RPMI7951 (cell line): ENCODE measurements at places on chromosomes 4 and X.

- no peak for DNase-seq
These were observed 99.3 kb downstream of the TEX11 start for GRCh38 chrX:70808942-70809940.

GRCh38 chr4:125639182-125639621, 324.4 kb downstream of the FAT4 start:
- peak; percentile 1 for DNase-seq

- peak; percentile 19 for DNase-seq
These were observed 56.3 kb downstream of the ZAR1 start for GRCh38 chr4:48546336-48546735.

DNA sequence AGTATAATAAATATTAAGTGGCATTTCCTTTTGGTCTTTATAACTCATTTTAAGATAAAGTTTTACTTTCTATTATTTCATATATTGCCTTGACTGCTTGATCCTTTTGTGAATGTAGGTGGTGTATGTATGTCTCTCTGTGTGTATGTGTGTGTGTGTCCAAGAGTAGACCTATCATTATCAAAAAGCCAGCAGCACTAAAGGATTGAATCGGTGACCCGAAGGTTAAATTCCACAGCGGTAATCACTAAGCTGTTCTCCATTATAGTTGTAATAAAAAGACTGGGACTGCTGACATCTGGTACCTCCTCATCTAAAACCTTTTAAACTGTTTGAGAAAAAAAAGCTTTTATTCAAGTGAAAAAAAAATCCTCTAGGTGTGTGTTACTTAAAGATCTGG, 1014.8 kb downstream of the PCDH7 start:
- no peak for DNase-seq

DNA sequence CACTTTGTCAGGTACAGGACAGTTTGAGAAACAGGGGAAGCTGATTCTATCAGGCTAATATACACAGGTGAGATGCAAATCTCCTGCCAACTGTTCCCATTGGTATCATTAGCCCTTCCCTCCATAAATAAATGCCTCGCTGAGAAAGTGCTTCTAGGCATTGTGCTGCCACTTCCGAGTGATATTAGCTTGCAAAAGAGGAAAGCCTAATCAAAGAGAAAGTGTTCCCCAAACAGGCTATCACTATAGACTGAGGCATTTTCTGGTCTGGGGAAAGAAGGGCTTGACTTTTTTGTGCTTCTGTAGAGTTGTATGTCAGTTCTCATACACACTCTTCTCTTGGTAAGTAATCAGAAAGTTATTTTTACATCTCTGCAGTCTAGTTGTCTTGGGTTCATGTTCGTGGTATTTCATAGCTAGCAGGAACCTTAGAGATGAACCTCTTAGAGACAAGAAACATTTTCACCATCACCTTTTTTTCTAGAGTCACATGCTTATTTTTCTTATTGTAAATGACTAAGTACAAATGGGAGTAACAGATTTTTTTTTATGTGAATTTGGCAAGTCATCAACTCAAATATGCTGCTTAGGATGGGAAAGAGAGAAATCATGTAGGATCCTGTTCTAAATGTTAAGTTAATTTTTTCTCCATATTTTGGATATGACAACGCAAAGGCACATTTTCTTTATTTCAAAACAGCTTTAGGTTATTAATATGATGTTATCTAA, 1009.8 kb downstream of the ADGRL3 start:
- no peak for DNase-seq

DNA sequence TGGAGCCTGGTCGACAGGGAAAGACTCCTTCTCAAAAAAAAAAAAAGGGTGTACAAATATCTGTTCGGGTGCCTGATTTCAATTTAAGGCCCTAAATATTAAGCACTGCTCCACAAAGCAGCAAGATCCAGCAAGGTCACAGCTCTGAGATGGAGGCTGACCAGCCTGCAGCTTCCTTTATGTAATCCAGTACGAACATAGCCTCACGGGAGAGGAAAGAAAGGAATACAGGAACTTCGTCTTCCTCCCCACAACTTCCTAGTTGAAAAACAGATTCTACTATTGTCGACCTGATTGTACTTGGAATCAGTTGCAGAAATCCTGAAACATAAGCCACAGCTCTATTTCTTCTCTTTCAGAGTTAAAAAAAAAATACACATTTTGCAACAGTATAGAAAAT, 53.5 kb upstream of the TBC1D9 start:
- no peak for DNase-seq

- peak; percentile 3 for DNase-seq
These were observed 55.1 kb downstream of the ZNF330 start for GRCh38 chr4:141275834-141276233.

GRCh38 chr4:99763635-99764101, 53.0 kb upstream of the DAPP1 start:
- DNase-seq, result peak; percentile 92

- DNase-seq, result peak; percentile 69
These were observed 343.5 kb downstream of the RAPGEF2 start for GRCh38 chr4:159446266-159446976.

GRCh38 chrX:124289443-124289842, 43.0 kb upstream of the TEX13D start:
- no peak for DNase-seq

- peak; percentile 40 for DNase-seq
These were observed 27.9 kb downstream of the TSC22D3 start for GRCh38 chrX:107747596-107748161.

DNA sequence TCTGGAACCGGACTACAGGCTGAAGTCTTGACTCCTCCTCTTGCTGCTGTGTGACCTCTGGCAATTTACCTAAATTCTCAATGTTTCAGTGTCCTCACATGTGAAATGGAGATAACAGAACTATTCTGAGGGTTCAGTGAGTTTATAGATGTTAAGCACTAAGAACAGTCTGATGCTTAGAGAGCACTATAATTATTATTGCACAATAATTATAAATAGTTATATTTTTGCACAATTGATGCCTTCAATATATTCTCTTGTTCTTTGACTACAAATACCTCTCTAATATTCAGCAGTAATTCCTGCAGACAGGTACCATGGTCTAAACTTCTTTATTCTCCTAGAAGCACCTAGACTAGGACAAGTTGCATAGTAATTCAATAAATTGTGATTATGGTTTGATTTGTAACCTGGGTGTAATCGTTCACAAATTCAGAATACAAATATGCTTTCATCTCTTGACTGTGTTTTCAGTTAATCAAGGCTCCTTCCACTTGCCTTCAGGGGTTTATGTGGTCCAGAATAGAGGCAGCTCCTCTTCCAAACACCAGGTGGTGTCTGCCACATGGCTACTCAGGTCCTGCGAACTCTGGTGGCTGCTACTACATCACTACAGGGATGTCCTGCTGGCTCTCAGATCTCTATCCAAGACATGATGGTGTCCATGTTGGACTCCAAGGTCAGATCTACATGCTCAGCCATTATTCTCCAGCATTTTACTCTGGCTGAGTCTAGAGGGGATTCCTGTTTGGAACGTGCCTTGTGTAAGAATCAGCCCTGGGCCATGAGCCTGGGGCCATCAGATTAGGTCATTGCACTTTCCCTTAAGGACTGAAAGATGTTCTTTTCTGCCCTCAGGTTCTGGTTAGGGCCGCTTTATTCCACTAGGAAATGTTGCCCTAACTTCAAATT, 103.4 kb downstream of the QRFPR start:
- DNase-seq, result peak; percentile 11

DNA sequence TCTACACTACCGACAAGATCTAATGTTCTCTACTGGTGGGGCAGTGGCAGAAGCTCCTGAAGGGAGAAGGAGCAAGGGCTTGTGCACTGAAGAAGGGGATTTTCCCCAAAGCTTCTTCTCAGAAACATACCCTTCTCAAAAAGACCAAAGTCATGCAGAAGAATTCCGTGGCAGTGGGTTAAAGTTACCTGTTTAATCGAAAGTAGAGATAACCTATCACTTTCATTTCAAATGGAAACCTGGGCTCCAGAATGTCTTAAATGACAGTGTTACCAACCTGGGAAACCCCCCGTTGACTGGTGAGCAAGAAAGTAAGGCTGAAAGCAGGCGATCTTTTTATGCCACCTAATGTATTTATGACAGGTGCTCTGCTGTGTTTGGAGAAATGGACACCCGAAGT, 92.5 kb upstream of the TEX13D start:
- no peak for DNase-seq

GRCh38 chr4:15695240-15695699, 7.6 kb upstream of the BST1 start:
- DNase-seq, result peak; percentile 99

- DNase-seq, result no peak
These were observed 147.5 kb upstream of the SMIM31 start for GRCh38 chr4:164606478-164606877.

DNA sequence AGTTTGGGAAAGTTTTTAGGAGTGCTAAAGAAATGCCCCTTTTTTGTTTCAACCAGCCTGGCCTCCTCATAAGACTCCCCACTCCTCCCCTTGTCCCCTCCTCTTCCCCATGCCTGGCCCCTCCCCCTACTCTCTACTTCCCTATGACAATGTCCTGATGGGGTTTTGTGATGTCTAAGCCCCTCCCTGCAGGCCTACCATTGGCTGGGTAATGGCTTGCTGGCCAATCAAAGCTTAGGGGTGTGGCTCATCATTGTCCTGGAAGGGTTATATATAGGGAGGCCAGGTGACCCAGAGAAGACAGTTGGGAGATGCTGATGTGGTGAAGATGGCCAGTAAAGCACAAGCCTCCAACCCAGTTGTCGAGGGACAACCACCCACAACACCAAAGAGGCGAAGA, 48.2 kb upstream of the PASD1 start:
- no peak for DNase-seq

DNA sequence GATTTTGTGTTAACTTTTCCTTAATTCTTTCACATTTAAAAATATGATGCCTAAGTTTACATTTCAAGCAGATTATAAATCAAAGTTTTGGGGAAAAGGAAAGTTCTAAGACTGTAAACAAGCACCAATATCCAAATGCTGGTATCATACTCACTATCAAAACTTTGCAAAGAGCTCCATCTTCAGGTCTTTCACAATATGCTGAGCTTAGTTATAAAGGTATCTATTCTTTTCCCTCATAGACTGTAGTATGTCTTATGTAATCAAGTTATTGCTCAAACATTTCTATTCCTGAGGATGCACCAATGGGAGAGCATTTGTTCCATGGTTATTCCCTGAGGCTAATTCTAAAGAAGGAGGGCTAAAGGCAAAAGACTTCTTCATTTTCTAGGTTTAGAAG, 207.9 kb upstream of the FAM241A start:
- peak; percentile 33 for DNase-seq

- DNase-seq, result peak; percentile 75
These were observed 31.7 kb downstream of the GAB3 start for GRCh38 chrX:154719132-154719675.

DNA sequence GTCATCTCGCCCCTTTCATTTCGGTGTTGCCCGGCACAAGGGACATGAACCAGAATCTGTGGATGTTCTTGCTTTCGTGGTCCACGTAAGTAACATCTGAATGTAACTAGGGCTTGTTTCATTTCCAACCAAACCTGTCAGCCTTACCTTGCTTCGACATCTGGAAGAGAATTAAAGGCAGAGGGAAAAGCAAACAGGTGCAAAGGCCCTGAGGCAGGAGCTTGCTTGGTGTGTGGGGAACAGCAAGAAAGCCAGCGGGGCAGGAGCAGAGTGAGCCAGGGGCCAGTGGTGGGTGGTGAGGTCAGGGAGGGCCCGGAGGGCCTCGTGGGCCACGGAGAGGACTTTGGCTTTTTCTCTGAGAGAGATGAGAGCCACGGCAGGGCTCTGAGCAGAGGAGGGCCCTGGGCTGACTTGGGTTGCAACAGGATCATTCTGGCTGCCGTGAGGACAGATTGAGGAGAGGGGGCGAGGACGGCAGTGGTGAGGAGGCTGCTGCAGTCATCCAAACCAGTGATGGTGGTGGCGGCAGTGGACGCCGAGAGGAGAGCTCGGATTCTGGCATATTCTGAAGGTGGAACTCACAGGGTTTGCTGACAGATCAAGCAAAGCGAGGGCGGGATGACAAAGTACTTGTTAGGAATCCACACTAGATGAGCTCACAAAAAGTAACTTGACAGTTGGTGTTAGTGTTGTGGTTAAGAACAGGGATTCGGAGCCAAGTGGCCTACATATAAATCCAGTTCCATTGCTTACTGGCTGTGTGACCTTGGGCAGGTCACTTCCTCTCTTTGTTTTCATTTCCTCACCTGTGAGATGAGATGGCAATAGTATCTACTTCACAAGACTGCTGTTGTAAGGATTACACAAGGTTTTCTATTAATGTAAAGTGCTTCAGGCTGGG, 6.8 kb upstream of the WDR13 start:
- no peak for DNase-seq

DNA sequence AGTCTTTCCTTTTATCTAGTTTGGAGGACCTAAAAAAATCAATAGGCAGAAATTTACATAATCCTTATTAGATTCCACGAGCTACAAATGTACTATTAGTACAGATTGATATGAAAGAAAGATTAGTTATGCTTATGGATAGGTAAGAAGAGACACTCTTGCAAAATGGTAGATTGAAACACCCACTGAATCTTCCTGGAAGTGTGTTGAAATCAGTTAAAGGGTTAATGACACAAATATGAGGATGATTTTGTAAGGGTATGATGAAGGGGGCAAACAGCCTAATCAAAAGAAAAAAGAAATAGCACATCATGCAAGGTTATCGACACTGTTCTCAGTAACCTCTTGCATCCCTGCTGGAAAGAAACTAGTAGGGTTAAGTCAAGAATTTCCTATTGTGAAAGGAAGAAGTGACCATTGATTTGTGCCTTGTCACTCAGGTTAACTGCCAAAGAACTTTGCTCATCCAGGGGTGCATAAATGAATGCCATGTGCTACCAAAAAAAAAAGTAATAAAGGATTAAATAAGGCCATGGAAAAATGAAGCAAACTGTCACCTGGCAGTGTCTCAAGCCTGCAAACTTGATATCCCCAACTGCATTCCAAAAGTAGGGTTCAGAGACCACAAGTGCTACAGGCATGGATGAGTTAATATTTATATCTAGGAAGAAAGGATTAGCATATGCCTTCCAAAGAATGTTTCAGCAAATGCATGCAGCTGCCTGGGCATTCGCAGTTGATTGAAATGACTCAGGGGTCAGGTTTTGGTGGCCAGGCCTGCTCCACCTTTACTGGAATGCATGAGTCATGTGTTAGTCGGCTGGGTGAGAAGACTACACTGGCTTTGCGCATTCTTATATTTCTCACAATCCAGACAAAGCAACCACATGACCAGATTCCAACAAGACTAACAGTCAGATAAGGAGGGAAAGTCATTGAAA, 78.3 kb upstream of the ATXN3L start:
- peak; percentile 99 for DNase-seq

- DNase-seq, result peak; percentile 66
These were observed 9.0 kb upstream of the PITX2 start for GRCh38 chr4:110631584-110632505.

- no peak for DNase-seq
These were observed 90.2 kb upstream of the SOD3 start for GRCh38 chr4:24705016-24705753.

GRCh38 chr4:94076498-94076897, 131.2 kb upstream of the SMARCAD1 start:
- no peak for DNase-seq

GRCh38 chr4:72706684-72707083, 137.7 kb upstream of the ADAMTS3 start:
- no peak for DNase-seq

GRCh38 chr4:109560687-109561461, 828 bp downstream of the MCUB start:
- peak; percentile 80 for DNase-seq
